Kasumi-1 (cell line): ENCODE measurements at places on chromosomes 7 and 10.
A peak's percentile ranks its signal among the peaks of the same experiment; 100 is the strongest.

GRCh38 chr7:20293336-20293735 lies 37.4 kb upstream of the ITGB8 start:
- DNase-seq = no peak

GRCh38 chr10:13567030-13567429 lies 19.7 kb upstream of the PRPF18 start:
- DNase-seq = peak; percentile 75

GRCh38 chr10:117442944-117443685 lies 67.9 kb upstream of the PDZD8 start:
- DNase-seq = peak; percentile 78

DNA sequence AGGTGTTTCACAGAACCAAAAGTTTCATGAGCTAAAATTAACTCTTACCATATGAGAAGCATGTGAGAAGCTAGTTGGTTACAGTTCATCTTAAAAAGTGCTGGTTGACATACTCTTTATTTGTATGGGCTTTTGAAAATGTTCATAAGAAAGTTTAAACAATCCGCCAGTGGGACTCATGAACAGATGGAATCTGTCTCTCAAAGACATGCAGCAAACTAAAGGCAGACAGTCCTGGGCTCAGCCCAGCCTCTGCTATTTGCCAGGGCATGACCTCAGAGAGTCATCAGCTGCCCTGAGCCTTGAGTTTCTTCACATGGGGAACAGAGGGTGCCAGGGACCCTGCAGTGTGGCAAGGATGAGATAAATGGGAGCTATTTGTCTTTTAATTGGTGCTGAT lies 3.2 kb downstream of the PYROXD2 start:
- DNase-seq = no peak

GRCh38 chr7:3673524-3673923 lies 372.5 kb downstream of the SDK1 start:
- no peak for DNase-seq

DNA sequence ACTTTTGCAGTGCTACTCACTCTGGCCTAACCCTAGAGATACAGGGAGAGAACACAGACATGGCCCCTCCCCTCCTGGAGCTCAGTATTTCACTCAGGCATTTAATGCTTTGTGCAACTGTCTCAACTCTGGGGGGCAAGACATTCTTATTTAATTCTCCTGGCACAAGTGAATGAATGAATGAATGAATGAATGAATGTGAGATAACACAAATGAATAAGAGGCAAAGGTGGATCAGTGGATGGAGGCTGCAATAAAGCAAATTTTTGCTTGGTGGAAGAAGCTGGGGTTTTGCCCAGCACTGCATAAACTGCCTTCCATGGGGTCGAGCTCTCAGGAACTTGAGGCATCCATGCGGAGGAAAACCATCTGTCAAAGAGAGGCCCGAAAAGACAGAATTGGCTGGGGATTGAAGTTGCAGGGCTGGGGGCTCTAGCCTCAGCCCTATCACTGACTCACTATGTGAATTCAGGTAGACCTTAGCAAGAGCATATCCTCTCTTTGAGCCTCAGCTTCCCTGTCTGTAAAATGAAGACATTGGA lies 441.4 kb upstream of the ZMIZ1 start:
- no peak for DNase-seq

- DNase-seq = no peak
Measured at GRCh38 chr7:44212581-44213184, 11.9 kb downstream of the YKT6 start.

DNA sequence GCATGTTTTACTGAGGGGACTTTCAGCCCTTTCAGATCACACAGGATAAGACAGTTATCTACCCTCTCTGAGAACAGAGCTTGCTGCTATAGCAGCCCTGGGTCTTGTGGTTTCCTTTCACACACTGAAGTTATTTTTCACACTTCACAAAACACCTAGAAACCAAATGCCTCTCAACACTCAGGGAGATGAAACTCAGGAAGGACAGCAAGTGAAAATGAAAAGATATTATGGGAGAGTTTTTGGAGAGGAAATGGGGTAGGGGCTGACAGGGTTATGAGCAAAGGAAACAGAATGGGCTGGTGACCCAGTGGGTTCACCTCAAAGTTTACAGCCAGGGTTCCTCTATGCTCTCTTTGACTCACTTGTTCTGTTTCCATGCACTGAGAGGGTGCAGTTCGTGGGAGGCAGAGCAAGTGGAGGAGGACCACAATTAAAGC lies 17.0 kb upstream of the GIMAP2 start:
- DNase-seq = peak; percentile 61

DNA sequence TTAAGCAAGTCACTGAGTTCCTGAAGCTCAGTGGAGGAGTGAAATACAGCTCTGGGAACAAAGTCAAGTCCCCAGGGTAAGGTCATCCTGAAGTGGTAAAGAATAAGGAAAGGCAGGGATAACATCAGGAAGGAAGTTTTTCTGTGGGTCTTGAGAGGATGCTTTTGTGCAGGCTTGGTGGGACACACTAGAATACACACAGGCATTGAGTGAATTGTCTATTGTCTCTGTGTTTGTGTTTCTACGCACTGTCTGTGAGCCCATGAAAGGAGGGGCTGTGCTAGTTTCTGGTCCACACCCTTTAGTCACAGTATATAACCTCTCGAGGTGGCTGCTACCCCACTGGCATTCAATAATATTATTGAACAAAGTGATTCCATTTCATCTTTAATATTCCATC lies 95.8 kb upstream of the ABCB5 start:
- no peak for DNase-seq

- no peak for DNase-seq
Measured at GRCh38 chr7:80542398-80542797, 30.5 kb upstream of the GNAT3 start.

GRCh38 chr7:77862691-77863090 lies 64.1 kb downstream of the PHTF2 start:
- no peak for DNase-seq

DNA sequence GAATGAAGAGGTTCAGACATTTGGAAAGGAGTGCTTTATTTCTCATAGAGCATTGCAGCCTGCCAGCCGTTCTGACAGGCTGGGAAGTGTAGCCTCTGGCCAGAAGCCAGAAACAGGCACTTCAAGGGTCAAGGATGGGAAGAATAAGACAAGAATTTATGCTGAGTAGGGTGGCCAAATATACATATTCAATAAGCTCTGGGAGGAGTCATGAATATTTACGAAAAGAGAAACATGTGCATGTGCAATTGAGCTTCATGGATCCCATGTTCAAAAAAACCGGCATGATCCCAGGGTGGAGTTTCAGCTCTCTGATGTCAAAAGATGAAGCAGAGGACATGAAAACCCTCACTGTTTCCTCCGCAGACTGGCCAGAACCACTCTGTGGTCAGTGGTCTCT lies 32.9 kb downstream of the TLX1 start:
- no peak for DNase-seq

DNA sequence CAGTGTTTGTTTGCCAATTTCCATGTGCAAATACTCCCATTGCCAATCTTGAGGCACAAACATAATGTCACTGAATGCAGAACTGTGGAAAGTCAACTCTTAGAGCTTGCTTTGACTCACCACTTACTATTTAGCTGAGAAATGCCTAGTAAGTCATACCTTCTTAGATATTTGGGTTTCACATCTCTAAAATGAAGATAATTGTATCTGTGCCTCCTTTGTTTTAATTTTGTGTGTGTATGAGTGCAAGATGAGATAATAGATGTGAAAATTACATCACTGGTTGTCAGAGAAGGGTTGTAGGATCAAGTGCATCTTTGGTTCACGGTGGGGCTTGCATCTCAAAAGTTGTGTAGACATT lies 407.5 kb downstream of the INHBA start:
- no peak for DNase-seq

- no peak for DNase-seq
Measured at GRCh38 chr7:118040562-118040961, 143.4 kb upstream of the LSM8 start.

DNA sequence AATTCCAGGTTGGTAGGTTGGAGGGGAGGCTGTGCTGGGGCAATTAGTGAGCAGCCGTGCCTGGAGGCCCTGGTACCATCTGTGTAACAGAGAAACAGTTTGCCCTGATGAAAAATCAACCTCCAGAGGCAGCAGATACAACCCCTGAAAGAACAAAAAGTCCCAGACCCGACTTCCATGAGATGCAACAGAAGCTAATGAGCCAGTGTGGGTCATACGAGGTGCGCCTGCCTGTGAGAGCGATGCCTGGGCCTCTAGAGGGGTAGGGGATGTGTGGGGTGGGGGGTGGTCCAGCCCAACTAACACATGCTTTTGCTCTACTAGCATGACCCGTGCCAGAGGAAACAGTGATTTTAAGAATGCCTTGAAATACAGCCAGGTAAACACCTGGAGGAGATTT lies 39.3 kb downstream of the CELF2 start:
- no peak for DNase-seq

DNA sequence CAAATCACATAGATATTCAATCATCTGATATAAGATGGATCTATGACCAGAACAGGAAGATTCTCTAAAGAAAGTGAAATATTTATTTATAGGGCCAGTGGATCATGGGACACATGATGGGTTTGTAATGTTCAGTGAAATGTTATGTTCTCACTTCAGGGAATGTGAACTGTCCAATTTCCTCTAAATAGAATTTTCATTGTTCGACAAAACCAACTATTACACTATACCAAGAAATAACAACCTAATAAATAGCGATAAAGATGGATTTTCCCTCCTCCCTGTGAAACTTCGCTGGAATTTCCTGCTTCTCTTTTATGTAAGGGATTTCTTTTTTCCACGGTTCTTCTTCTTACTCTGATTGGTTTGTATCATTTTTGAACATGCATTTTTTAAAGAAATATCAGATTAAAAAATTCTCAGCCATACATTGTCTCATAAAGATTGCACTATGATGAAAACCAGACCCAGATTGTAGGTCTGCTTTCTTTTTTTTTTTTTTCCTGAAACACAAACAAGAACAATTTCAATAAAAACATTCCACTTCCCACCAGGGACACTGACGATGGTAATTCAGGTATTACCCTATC lies 139.8 kb upstream of the ZEB1 start:
- no peak for DNase-seq

DNA sequence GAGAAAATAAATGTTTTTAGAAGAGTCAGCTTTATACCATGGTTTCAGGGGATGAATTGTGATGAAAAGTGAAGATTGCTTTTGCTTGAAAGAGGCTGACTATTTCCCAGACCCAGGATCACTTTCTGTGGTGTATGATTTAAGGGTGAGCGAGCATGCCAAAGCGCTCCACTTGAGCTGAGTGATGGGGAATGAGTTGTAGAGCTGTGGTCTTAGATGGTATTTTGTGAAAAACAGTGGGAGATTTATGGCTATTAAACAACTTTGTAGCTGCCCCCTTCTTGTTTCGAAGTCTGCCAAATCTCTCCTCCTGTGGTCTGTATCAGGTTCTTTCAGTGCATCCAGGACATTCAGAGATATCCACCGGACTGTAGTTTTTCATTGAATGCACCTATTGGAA lies 888.2 kb downstream of the LRMDA start:
- no peak for DNase-seq

DNA sequence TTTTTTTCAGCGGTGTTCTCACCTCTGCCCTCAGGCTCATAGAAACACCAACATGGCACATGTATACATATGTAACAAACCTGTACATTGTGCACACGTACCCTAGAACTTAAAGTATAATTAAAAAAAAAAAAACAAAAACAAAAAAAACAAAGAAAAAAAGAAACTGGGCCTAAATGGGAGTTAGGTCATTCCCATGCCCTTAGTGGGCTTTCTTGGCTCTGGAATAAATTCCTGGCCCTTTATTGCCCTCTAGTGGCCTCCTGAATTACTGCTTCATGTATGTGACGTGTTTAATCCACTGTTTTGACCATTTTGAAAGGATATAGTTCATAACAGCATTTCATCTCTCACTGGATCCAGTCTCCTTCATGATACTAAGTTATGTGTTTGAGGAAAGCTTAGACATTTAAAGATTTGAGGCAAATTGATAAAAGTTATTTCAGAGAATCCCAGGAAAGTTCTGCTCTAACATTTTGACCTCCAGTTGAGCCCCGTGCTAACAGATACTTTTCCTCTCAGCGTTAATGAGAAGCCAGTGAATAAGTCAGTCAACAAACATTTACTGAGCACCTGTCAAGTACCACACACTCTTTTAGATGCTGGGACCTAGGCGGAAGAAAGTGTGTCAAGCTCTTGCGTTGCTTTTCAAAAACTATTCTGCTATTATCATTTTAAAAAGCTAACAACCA lies 54.7 kb upstream of the SYPL1 start:
- DNase-seq = peak; percentile 81

- no peak for DNase-seq
Measured at GRCh38 chr7:27850531-27850930, 110.6 kb downstream of the TAX1BP1 start.

DNA sequence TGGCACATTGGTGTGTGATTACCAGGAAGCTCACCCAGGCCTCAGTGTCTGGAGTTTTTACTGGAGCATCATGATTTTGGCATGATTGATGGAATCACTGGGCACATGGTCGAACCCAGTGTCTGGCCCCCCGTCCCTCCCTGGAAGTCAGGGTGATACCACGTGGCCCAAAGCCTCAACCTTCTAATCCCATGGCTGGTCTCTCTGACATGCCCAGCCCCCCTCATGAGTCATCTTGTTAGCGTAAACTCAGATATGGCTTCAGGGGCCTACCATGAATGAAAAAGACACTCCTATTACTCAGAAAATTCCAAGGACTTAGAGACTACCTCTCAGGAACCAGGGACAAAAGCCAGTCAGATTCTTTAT lies 109.3 kb downstream of the GRK5 start:
- DNase-seq = no peak

DNA sequence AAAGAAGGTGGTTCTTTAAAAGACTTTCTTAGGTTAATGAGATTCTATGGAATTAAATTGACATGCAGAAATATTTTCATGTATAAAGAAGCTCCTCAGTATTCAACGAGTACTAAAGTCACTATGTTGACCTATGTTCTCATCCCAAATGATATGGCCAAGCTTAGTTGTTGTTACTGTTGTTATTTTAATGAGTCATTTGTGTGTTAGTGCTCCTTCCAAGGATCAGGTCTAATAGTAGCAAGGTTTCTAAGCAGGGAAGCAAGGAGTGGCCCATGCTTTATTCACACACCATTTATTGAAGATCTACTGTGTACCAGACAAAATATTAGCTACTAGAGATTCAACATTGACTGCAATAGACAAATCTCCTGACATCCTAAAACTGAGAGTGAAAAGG lies 41.9 kb downstream of the LRRN3 start:
- no peak for DNase-seq

GRCh38 chr7:38839851-38840250 lies 69.1 kb downstream of the VPS41 start:
- no peak for DNase-seq

- no peak for DNase-seq
Measured at GRCh38 chr7:77710861-77711260, 14.6 kb downstream of the RSBN1L start.

- DNase-seq = no peak
Measured at GRCh38 chr7:28666154-28666553, 253.8 kb downstream of the CREB5 start.

GRCh38 chr10:112774798-112775197 lies 175.2 kb upstream of the TCF7L2 start:
- DNase-seq = no peak

DNA sequence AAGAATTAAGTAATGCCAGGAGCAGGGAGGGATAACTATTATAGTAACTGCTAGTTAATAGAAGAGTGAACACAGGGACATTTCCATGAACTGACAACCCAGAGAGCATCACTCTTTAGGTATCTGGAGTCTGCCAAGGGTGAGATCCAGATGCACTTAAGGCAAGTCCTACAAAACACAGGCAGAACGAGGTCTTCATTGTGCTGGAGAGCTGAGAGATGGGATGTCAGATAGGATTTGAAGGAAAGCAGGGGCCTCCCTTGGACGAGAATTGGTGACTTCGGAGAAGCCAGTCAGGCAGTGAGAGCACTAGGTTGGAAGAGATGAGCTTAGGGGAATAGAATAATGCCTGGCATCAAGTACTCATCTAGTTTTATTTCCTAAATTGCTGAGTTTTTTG lies 684.5 kb downstream of the GATA3 start:
- DNase-seq = no peak
